ENCODE measurements at places on chromosomes 5 and 9. TPM values are rescaled to one million over a fixed set of nuclear protein-coding genes. Genes with fewer than 3 reads are reported as not detected.

MLANA gene
- total RNA-seq = not detected

WNT8A gene
- not detected for total RNA-seq

TRAF2 gene
- 21.9 TPM for total RNA-seq

IFNA13 gene
- total RNA-seq = not detected

GFI1B gene
- not detected for total RNA-seq

All from glomerular endothelial cell (primary cell).